Esophagus muscularis mucosa (tissue), 4 donors: ENCODE measurements at places on chromosomes 7 and 10. TPM values are rescaled to one million over a fixed set of nuclear protein-coding genes. Genes with fewer than 3 reads are reported as not detected.

- no peak for DNase-seq
Observed at GRCh38 chr7:136964347-136964746, 95.9 kb downstream of the CHRM2 start.

DNA sequence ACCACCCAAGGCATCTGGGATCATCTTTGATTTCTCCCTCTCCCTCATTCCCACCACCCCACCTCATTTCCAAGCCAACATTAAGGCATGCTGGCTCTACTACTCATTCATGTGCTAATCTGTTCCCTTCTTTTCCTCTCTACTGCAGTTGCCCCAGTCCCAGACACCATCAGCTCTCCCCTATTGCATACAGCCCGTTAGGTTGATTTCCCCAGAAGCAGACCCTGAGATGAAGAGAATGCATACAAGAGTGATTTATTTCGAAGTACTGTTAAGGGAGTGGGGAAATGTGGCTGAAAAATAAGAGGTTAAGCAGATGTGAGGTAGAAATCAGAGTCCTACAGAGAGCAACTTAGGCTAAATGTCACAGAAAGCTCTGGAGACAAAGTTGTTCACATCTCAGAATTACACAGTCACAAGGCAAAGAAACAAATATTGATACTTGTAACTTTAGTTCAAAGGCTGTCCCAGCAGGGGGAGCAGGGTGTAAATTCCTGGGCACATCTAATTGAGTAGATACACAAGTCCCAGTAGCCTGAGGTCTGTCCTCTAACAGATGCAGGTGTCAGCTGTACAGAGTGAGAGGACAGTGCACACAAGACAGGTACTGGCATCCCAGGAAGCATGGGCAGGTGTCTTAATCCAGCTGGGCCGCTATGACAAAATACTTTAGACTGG, 20.9 kb downstream of the AKR1D1 start:
- no peak for DNase-seq

DNA sequence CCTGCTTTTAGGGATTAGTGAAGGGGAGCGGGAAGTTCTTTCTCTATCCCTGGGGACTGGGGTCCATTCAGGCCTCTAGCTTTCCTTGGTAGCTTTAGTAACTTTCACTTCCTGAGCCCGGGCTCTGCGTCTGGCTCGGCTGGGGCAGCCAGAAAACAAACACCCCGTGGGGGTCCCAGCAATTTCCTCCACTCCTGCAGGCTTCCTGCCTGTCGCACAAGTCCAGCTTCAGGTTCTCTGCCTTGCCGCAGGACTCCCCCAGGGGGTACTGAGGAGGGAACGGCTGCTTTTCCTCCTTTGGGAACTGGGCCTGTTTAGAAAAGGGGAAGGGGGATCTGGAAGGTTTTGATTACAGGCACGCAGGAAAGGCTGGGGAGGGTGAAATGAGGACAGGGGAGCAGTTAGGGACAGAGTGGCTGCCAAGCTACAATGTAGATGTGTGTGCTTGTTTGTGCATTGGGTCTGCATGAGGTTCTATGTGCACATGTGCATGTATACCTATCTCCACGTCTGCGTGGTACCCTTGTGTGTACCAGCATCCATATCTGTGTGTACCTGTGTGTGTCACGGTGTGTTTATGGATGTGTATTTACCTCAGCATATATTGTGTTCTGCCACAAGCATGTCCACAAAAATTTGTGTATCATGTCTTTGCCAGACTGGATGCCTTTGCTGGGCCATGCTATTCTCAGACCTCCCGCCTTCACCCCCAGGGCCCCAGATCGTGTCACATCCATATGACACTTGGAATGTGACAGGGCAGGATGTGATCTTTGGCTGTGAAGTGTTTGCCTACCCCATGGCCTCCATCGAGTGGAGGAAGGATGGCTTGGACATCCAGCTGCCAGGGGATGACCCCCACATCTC, 2.0 kb downstream of the KAZALD1 start:
- no peak for DNase-seq

GRCh38 chr10:120988751-120989150, 137.6 kb downstream of the WDR11 start:
- peak; percentile 74 for DNase-seq

Gene NKX6-2
- not detected for total RNA-seq

DNA sequence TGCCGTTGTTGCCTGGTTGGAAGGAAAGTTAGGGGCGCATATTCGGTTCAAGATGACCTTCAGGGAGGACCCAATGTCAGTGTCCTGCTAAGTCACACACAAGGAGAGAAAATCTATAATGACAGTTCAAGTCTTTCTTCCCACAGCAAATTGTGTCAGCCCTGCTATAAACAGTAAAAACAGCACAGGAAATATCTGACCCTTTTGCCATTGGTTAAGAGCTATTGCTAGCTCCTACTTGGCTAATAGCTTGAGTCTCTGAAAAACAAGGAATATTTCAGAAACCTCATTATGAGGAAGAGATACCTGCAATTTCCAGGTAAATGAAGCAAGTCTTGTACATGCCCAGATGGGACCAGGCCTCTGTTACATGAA, 175.6 kb downstream of the SKIDA1 start:
- DNase-seq, result no peak

Gene CDK13
- total RNA-seq, result 70.0 TPM

DNA sequence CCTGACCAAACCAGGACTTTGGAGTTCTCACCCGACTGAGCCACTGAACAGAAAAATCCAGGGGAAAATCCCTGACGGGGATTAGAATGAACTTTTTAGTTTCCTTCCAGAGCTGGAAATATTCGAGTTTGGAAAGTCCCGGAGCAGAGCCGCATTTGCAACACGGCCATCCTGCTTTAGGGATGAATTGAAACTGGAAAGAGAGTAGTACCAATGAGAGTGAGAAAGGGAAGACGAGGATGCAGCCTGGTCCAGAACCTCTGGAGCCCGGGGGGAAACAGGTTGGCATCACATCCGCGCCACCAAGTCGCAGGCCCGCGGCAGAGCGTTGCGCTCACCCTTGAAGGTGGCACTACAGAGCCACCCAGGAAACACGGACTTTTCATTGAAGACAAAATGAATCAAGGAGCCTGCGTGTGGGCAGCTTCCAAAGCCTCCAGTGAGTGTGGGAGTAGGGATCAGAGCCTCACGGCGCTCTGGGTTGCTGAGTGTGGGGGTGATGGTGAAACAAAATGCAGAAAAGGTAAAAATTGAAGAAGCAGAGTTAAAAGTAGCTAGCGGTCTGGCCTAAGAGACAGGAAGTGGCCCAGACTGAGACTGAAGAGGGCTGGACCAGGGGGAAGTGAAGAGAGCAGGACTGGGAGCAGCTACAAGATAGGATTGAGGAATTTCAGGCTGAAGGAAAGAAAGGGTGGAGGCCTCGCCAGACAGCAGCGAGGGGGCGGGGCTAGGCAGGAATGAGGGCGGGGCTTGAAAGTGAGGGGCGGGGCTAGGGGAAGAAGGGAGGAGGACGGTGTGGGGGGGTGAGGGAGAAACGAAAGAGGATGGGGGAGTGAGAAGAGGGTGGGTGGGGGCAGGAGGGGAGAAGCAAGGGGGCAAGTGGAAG, 1.8 kb downstream of the SMURF1 start:
- peak; percentile 93 for DNase-seq

Gene HTR7
- total RNA-seq, result 0.40 TPM

DNA sequence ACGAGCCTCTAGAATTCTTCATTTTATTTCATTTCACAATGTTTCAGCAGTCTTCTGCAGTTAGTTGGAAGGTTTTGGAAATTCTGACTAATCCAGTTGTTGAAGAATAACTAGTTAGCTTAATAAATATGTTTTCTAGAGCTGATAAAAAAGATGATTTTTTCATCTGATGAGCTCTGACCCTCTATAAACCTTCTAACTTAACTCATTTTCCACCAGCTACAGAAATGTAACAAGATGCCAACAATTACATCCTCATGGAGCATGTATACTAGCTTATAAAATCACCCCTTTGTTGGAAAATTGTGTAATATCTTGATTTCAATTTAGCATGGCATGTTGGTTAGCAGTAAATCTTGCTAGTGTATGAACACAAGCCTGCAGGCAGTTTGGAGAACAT, 33.1 kb downstream of the KAT6B start:
- no peak for DNase-seq

DNA sequence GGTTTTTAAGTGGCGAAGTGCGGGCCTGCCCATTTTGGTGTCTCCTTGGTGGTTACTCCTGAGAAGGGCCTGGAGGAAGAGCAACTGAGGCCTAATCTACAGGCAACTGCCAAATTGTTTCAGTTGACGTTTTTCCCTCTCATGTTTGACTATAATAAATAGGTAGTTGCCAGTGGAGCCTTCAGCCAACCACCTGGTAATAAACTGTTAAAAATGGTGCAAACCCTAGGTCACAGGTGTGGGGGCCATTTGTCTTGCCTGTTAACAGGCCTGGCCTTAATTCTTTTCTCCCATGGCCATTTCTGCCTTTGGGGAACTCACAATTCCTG, 3.7 kb downstream of the IKZF1 start:
- DNase-seq, result no peak
